NB4 (cell line): ENCODE measurements at places on chromosomes 13 and 19.

DNA sequence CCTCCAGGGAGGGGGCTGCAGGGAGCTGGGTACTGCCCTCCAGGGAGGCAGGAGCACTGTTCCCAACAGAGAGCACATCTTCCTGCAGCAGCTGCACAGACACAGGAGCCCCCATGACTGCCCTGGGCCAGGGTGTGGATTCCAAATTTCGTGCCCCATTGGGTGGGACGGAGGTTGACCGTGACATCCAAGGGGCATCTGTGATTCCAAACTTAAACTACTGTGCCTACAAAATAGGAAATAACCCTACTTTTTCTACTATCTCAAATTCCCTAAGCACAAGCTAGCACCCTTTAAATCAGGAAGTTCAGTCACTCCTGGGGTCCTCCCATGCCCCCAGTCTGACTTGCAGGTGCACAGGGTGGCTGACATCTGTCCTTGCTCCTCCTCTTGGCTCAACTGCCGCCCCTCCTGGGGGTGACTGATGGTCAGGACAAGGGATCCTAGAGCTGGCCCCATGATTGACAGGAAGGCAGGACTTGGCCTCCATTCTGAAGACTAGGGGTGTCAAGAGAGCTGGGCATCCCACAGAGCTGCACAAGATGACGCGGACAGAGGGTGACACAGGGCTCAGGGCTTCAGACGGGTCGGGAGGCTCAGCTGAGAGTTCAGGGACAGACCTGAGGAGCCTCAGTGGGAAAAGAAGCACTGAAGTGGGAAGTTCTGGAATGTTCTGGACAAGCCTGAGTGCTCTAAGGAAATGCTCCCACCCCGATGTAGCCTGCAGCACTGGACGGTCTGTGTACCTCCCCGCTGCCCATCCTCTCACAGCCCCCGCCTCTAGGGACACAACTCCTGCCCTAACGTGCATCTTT, 7.8 kb upstream of the CEACAM5 start:
- DNase-seq, result no peak

GRCh38 chr13:94157705-94158218, 321.7 kb downstream of the DCT start:
- DNase-seq, result no peak

DNA sequence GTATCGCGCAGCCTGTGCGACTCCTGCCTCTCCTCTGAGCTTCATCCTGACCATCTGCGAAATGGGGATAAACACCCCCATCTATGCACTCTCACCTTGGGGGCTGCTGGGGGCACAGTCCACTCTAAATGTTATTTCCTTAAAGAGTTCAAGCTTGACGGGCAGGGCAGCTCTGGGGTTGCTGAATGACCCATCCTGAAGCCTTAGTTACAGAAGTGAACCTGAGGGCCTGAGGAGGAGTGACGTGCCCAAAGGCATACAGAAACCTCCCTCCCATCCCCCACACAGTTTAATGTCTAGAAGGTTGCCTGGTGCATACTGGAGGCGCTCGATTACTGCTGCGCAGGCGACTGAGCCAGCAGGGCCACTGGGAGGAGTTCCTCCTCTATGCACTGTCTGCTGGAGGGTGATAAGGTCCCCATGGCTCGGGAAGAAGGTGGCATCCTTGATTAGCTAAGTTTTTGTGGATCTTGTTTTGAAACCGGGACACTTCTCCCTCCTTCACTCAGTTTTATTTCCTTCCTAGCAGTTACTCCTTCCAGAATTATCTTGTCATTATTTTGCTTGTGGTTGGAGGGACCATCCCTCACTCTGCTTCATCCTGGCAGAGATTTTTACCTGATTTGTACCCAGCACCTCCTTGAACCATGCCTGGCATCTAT, 572 bp upstream of the FKBP8 start:
- DNase-seq, result peak; percentile 84

DNA sequence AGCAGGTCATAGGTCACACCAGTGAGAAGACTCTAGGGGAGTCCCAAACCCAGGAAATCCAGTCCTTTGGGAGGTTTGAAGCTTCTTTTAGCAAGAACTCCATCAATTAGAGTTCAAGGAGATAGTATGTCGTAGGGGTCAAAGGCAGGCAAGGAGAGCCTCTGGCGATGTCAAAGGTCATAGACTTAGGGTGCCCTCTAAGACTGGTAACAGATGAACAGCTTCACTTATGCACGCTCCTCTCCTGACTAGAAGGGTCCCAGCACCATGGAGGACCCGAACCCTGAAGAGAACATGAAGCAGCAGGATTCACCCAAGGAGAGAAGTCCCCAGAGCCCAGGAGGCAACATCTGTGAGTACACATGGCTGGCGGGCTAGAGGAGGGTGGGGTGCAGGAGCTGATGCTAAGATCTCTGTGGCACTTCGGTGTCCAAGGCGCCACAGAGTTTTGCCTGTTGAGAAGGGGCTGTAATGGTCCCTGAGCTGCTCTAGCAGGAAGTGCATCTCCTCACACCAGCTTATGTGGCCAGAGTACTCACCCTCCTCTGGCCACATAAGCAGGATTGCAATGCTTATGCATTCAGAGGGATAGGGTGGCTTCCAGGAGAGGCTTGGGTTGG, 557 bp downstream of the ZNF576 start:
- DNase-seq, result peak; percentile 11

DNA sequence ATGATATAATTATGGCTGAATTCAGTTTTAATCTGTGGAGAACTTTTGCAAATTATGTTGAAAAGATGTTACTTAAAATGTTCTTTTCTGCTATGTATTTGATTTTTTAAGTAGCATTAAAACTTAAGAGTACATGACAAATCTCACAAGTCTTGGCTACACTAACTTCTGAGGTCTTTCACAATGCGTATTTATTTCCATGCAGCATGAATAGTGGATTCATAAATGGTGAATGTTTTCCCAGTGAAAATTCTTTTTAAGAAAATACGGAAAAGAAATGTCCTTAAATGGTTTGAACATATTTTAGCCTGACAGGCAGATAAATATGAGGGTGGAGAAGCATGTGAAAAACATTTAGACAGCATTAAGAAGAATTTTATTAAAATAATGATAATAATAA, 30.2 kb downstream of the GARRE1 start:
- DNase-seq, result no peak

DNA sequence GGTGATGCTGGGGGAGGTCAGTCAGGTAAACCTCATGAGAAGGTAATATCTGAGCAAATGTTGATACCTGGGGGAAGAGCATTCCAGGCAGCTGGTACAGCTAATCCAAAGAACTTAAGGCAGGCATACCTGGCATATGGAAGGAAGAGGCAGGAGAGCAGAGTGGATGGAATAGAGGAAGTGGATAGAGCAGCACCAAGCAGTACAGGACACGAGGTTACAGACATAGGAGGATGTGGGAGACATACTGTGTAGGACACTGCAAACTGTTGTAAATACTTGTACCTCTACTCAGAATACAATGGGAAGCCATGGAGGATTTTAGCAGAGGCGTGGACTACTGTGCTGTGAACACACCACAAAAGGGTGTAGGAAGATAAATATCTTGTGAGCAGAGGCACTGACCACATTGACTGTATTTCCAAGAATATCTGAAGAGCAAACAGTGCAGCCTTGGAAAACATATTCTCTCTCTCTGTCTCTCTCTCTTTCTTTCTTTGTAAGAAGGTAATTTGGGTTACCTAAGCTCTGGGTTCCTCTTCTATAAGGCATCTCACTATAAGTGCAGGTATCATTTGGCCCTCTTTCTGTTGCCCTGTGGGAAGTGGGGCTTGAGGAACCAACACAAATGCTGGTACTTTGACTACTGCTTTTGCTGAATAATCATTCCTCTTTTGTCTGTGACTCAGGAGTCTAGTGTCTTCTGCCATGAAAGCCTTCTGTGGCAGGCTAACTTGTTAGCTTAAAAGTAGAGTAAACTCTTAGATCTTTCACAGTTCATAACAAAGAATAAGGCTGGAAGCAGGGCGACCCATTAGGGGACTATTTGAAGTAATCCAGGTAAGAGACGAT, 238.0 kb downstream of the VWA8 start:
- no peak for DNase-seq

DNA sequence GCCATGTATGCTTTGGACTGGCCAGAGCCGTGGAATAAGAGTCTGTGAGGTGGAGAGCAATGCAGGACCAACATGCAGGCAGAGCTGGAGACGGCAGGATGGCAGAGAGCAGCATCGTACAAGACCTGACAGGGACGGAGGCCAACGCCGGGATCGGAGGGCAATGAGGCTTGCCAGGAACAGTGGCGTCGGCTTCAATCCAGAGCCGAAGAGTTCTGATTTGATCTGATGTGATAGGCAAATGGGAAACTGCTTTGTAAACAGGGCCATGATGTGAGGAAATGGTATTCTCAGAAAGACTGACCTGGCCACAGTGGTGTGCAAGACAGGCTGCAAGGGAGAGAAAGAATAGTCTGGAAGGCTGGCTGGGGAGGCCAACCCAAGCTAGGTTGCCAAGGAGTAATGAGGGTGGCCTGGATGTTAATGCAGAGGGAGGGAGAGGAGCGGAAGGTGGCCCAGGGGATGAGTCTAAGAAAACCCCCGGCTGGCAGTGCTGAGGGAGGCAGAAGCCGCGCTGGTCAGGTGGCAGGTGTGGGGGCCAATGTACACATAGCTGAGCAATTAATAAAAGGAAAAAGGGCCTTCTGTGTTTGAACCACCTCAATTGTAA, 26.7 kb downstream of the RCBTB2 start:
- no peak for DNase-seq

- no peak for DNase-seq
These were observed 1.0 kb upstream of the TM6SF2 start for GRCh38 chr19:19274146-19274545.

GRCh38 chr19:8245869-8246835, 37.0 kb downstream of the CERS4 start:
- DNase-seq, result no peak

DNA sequence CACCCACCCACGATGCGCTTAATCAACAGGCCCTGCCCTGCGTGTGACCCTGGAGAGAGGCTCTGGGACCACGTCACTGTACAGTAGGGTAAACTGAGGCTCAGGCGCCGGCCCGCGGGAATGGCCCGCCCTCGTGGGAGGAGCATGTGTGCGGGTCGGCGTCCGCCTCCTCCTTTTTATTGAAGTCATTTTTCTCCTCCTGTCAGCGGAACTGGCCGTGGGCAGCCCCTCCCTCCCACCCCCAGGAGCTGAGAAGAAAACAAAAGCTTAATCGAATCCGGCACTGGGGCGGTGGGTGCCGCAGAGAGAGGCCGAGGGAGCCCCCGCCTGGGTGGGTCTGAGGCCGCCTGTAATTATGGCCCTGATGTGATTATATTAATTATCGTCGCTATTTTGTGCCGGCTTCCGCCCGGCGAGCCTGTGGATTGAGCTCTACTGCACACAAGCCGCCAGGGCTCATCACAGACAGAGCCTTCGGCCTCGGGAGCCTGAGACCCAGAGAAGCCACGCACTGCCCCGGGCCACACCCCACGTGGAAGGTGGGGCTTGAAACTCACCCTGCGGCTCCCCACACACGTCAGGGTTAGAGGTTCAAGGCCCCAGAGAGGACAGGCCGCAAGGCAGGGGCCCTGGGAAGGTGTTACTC, 7.0 kb downstream of the C2CD4C start:
- no peak for DNase-seq

DNA sequence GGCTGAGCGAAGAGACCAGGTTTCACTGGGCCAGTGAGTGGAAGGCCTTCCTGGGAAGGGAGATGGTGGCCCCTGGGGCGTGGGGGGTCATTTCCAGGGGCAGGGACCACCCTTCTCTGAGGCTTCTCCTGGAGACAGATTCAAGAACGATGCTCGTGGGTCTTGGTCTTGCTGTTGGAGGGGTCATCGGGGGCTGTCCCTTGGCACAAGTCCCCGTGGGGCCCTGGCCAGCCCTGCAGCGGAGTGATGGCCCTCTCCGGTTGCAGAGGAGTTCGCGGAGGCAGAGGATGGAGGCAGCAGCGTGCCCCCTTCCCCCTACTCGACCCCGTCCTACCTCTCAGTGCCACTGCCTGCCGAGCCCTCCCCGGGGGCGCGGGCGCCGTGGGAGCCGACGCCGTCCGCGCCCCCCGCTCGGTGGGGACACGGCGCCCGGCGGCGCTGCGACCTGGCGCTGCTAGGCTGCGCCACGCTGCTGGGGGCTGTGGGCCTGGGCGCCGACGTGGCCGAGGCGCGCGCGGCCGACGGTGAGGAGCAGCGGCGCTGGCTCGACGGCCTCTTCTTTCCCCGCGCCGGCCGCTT, 4.8 kb downstream of the TTC9B start:
- DNase-seq, result no peak

GRCh38 chr19:51027126-51027806, 850 bp upstream of the KLK11 start:
- DNase-seq, result no peak

GRCh38 chr13:24216176-24216575, 55.7 kb downstream of the SPATA13 start:
- no peak for DNase-seq

DNA sequence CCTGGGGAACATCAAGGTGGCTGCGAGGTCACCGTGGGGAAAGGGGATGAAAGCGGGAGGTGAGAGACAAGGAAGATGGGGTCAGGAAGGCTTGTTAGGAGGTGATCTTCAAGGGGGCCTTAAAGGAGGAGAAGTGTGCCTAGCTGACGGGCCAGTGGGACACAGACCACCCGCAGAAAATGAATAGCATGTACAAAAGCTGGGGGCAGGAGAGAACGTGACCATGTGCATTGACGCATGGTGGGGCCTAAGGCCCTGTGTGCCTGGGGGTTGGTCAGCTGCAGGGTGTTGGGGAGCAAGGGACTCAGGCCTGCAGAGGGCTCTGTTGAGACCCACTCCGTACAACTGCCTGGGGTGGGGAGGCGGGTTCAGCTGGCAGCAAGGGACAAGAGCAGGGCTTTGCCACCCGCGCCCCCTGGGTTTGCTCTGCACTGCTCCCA, 5.9 kb downstream of the RAB8A start:
- DNase-seq, result peak; percentile 86

DNA sequence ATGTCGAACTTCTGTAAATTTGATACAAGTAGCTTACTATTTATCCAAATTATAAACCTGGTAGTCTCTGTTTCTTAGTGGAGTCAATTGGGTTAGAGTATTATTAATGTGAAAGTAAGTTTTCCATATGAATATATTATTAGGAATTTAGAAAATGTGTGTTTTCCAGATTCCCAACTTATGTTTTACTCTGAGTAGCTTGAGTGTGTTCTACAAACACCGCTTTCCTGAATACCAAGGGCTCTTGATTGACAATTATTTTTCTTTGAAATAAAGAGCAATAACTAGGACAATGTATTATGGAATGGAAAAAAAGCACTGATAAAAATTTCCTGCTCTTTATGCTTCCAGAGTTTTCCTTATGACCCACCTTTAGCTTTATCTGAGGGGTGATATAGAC, 233.6 kb downstream of the POSTN start:
- no peak for DNase-seq

GRCh38 chr13:42221121-42221765, 50.7 kb upstream of the AKAP11 start:
- no peak for DNase-seq

DNA sequence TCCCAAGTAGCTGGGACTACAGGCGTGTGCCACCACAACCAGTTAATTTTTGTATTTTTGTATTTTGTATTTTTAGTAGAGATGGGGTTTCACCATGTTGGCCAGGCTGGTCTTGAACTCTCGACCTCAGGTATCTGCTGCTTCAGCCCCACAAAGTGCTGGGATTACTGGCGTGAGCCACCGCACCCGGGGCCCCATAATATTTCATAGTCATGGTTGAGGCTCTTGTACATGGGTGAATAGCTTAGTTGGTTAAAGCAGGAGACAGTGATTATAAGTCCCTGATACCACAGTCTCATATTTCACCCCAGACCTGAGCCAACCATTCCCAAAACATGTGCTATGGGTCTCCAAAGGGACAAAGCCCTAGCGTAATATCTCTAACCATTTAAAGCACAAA, 26.1 kb downstream of the MBNL2 start:
- DNase-seq, result no peak
